ENCODE measurements at places on chromosomes 7 and 10.
A peak's percentile ranks its signal among the peaks of the same experiment; 100 is the strongest.

GRCh38 chr7:123534383-123535260, at the start of gene IQUB:
Gene IQUB (minus strand): TSS chr7:123534595. CDS start chr7:123512340, 22,255 bp downstream.
- peak; percentile 85 for DNase-seq

- DNase-seq = no peak
Measured at GRCh38 chr10:132418527-132419416, 21.8 kb downstream of the PWWP2B start.

DNA sequence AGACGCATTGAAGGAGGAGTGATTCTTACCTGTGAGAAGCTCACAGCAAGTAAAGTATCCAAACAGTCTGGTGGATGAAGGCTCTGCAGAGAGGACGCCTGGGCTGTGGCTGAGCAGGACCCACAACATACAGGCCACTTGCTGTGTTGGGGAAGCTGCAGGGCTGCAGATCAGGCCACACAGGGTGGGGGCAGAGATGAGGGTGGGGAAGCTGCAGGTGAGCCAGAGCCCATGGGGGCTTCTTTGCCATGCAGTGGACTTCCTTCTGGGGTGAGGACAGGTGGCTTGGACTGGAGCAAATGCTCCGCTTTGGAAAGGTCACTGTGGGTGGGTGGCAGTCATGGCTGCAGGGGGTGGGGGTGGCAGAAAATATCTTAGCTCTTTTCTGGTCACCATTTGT, 214.8 kb downstream of the GLRX3 start:
- no peak for DNase-seq

GRCh38 chr7:1156782-1157535, 3.0 kb downstream of the ZFAND2A start:
- no peak for DNase-seq

GRCh38 chr7:25349283-25350017, 121.2 kb upstream of the NPVF start:
- DNase-seq = no peak

- no peak for DNase-seq
Measured at GRCh38 chr7:129703751-129704150, 92.2 kb downstream of the NRF1 start.

DNA sequence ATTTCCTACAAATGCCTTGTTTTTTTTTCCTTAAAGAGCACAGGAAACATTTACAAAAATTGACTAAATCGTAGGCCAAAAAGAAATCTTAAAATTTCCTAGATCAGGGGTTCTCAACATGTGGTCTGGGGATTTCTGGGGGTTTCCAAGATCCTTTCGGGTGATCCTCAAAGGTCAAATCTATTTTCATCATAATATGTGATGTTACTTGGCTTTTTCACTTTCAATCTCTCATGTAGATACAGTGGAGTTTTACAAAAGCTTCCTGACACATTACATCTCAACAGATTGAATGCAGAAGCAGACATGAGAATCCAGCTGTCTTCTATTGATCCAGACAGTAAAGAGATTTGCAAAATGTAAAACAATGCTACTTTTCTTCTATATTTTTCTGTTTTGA, 497.3 kb downstream of the INHBA start:
- DNase-seq = no peak

- DNase-seq = no peak
Measured at GRCh38 chr7:30555525-30555924, 39.2 kb upstream of the GARS1 start.

DNA sequence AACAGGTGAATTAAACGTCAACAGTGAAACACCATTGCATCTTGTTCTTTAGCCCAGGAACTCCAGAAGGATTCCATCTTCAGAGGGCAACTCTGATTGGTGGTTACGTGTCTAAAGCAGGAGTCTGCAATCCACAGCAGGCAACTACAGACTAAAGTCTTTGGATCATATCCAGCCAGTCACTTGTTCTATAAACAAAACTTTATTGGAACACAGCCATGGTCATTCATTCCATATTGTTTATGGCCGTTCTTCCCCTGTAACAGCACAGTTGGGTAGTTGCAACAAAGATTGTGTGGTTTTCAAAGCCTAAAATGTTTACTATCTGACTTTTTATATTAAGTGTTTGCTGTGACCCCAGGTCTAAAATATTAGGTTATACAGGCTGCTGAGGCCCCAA, 94.7 kb upstream of the IMMP2L start:
- no peak for DNase-seq

DNA sequence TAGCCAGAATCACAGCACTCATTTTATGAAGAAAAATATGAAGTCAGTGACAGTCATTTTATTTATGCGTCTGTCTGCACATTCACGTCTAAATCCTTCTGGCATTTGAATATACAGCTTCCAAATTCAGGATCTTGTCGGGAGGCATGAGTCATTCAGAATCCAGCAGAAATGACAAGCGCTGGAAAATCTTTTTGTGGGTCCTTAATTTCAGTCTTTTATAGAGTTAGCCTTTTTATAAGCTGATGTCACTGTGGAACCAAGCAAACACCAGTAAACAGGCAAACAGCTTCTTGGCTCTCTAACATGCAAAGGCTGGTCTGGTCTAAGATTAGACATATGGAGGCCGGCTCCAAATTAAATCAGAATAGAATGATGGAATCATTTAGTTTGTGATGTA, 388.2 kb upstream of the TEX47 start:
- no peak for DNase-seq

- no peak for DNase-seq
Measured at GRCh38 chr7:117955046-117955445, 81.8 kb upstream of the CTTNBP2 start.

DNA sequence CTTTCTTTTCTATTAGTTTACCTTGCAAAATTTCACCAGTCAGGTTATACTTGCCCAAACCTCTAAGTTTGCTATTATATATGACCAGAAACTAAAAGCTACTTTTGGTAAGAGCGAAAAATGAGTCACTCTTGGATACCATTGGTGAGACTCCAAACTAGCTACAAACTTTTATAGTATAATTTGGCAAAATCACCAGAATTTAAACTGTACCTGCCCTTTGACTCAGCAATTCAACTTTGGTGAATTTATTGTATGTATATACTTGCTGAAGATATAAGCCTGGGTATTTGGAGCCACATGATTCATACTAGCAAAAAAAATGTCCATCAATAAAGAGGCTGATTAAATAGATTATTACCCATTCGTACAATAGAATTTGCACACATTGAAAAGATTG, 178.7 kb upstream of the STEAP1 start:
- DNase-seq = no peak

- no peak for DNase-seq
Measured at GRCh38 chr7:129828989-129829736, 123.6 kb downstream of the UBE2H start.

DNA sequence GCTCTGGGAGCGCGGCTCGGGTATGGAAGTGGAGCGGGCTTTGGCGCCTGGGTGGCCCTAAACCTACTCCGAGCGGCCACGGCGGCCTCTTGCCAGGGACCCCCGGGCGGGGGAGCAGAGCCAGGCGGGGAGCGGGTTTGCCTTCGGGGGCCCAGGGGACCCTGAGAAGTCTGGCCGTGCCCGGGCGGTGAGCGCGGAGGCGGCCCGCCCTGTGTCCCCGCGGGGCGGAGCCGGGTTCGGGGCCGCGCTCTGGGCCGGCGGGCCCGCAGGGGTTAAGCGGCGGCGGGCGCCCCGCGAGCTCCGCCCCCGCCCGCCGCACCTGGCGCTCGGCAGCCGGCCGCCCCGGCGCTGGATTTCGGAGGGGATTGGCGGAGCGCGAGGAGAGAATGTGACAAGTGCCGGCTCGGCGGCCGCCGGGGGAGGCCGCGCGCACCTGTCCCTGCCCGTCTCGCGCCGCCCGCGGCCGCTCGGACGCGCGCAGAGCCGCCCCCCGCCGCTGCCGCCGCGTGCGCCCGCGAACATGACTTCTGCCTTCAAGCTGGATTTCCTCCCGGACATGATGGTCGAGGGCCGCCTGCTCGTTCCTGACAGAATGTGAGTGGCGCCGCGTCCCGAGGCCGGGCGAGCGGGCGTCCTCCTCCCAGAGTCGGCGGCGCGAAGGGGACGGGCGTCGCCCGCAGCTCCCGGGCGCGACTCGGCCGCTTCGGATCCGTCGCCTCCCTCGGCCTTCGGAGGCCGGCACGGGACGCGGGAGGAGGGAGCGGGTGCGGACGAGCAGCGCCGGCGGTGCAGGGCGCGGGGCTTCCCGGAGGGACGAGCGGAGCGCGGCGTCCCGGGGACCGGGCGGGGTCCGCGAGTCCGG, at the start of gene CELF2:
Gene CELF2 (plus strand): TSS at position 303 of the 862 bp plus-strand sequence. CDS start 218 bp downstream, at position 521.
- peak; percentile 25 for DNase-seq

DNA sequence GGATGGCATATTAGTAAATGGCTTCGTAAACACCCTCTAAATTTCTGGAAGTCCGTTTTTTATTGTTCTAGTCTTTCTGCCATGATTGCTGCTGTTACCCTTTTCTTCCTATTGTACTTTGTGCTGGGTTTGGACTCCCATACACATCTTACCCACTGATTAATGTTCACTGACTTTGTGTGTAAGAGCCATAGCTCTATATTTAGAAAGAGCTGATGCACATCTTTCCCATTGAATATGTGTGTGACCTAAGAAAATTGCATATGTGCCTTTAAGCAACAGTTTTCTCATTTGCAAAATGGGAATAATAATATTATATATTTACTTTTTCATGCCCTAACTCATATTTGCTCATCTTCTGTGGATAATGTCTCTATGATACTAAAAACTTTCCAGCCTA, 135.8 kb upstream of the DLX6 start:
- no peak for DNase-seq
